ENCODE measurements at places on chromosomes 5 and 9.

- DNase-seq = no peak
Observed at GRCh38 chr9:131658377-131659129, 81.3 kb downstream of the RAPGEF1 start.

- DNase-seq = peak; percentile 63
Observed at GRCh38 chr9:37944671-37945481, 40.9 kb upstream of the SLC25A51 start.

GRCh38 chr9:121192518-121192917, 9.2 kb downstream of the RAB14 start:
- no peak for DNase-seq

GRCh38 chr5:52799358-52799982, 11.8 kb downstream of the ITGA1 start:
- peak; percentile 82 for DNase-seq
